ENCODE measurements at places on chromosomes 2 and 18.

- no peak for DNase-seq
Observed at GRCh38 chr18:1848716-1849115, 722.6 kb downstream of the METTL4 start.

- DNase-seq: no peak
Observed at GRCh38 chr2:64348386-64349130, 105.4 kb upstream of the LGALSL start.

DNA sequence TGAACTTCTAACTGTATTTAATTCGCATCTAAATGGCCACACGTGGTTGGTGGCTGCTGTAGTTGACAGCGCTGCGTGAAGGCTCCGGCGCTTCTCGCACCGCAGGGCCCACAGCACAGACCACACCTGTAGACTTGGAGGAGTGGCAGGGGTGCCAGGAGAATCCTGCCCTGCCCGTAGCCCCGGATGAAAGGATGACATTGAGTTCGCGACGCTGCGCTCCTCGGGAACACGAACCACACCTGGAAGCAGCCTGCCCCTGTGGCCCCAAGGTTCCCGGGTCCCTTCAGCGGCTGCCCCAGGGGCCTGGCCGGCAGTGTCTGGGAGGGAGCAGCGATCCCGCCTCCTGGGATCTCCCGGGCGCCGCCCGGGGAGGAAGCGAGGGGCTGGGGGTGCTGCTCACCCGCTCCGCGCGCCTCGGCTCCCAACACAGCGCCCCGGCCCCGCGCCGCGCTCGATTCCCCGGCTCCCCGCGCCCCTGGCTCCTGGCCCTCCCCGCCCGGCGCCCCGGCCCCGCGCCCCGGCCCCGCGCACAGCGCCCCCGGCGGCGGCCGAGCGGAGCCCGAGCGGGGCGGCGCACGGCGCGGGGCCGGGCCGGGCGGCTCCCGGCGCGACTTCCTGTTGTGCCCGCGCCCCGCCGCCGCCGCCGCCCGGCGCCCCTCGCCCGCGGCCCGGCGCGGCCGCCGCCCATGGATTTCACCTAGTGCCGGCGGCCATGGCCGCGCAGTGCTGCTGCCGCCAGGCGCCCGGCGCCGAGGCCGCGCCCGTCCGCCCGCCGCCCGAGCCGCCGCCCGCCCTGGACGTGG lies at the start of gene RNPEPL1:
Gene RNPEPL1, plus strand, starts transcription at position 613 of the 806 bp plus-strand sequence. Its CDS starts 103 bp downstream, at position 716.
- DNase-seq: no peak

DNA sequence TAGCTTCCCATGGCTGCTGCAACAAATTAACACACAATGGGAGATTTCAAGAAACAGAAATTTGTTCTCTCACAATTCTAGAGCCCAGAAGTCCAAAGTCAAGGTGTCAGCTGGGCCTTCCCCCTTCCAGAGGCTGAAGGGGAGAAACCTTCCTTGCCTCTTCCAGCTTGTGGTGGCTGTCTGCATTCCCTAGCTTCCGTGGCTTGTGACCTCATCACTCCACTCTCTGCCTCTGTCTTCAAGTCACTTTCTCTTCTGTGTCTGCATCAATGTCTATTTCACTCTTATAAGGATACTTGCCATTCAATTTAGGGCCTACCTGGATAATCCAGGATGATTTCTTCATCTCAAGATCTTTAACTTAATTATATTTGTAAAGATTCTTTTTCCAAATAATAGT lies 16.8 kb upstream of the SRBD1 start:
- DNase-seq: peak; percentile 48

- no peak for DNase-seq
Observed at GRCh38 chr2:105886029-105886454, 141.3 kb downstream of the NCK2 start.

GRCh38 chr2:104701411-104701911 lies 152.5 kb upstream of the POU3F3 start:
- no peak for DNase-seq

DNA sequence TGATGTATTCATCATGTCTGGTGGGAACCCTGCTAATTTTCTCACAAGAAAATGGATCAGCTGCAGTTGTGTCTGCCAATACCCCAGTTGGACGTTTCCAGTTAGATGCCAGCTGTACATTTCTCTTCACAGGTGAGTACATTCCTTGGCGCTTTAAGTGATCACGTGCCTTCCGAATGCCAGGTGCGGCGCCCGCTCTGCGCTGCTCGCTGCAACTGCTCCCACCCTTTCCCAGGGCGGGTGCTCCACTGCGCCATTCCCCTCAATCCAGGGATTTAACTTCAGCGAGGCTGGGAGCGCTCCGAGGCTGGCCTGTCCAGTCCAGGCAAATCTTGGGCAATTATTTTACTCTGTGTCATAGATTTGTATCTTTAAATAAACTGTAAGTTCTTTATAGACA lies 225.0 kb upstream of the RAB6C start:
- no peak for DNase-seq

Measured in H4 (cell line).